ENCODE measurements at places on chromosomes 3 and 15.
A peak's percentile ranks its signal among the peaks of the same experiment; 100 is the strongest.

DNA sequence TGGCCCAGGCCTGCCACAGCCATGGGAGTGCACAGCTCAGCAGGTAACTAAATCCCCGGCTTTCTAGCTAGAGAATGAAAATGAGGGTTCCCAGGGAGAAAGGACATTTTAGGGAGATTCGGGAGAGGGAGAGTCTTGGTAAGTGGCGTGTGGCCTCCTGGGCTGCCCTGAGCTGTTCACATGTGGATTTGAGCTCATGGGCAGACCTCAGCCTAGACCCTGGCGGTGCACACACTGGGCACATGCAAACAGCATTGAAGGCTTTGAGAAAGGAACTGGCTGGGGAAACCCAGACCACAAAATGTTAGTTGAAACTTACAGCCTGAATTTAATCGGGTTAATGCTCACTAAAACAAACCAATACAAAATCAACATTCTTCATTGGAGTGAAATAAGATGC lies 72.4 kb downstream of the TFRC start:
- DNase-seq, result no peak

GRCh38 chr3:9192248-9193025 lies 57.0 kb downstream of the SRGAP3 start:
- DNase-seq, result no peak

DNA sequence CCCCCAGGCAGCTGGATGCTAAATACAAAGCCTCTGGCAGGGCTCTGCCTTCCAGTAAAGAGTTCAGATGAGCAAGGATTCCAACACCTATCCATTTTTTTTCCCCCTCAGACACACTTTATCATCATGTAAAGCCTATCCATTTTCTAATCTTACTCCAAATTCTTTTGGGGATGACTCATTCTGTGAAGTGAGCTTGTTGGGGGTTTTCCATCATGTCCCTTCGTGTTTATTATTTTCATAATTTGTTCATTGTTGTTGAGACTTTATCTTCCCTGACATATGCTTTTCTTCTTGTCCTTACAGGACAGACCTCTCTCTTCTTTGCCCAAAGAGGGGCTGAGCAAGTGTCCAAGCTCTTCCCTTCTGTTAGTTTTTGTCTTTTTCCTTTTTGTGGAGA lies 34.7 kb upstream of the SH3BP5 start:
- no peak for DNase-seq

DNA sequence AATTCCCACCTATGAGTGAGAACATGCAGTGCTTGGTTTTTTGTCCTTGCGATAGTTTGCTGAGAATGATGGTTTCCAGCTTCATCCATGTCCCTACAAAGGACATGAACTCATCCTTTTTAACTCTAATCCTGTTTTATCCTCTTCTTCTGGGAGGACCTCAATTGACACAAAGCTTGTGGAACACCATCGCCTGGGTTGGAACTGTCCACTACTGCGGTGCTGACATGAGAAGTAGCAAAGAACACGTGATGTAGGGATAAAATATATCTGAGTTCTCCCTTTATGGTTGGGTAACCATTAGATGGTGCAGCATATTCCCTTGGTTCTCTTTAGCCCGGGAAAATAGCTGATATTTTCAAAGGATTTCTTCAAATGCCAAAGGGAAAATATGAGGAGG lies 105.3 kb upstream of the TOPAZ1 start:
- no peak for DNase-seq

DNA sequence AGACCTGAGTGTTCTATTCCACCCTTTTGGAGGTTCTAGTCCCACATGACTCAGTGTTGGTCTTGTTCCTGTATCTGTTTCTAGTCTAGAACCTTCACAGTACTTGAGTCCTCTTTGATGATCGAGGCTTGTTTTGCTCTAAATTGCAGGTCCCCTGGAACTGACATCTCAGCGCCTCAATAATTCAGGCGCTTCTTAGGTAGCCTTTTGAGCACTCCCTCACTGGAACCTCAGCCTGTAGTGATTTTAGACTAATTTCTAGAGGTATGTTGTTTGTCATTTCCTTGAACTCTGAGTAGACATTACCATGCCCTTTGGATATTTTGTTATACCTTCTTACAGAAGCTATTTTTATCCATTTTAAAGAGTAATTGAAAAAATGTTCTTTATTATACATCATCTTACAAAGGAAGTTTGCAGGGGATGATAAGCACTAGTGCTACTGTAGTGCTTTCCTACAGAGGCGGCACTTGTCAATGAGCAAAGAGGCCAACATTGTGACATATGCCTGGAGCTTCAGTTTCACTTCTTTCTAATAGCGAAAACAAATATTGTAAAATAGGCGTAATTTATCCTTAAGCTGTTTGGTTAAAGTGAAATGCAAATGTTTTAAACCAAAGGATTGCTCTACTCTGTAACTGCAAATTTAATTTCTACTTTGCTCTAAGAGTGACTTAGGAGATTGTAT lies 75.7 kb downstream of the EFL1 start:
- DNase-seq, result no peak

DNA sequence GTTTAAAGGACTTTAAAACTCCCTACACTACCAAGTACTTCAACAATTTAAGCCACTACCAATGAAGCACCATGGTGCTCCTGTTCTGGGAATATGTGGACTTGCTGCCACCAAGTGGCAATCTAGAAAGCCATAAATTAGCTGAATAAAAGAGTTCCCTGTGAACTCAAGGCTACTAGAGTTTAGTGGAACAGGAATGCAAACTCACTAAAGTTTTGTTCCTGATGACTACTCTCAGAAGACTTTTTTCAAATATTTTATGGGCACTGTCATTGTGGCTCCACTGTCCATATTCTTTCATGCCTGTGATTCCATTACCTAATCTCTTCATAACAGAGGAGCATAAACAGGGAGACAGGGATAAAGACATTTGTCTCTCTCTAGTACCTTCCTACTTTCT lies 63.9 kb downstream of the TMCC1 start:
- DNase-seq, result peak; percentile 40

GRCh38 chr3:48013288-48013980 lies 2.8 kb downstream of the MAP4 start:
- no peak for DNase-seq

DNA sequence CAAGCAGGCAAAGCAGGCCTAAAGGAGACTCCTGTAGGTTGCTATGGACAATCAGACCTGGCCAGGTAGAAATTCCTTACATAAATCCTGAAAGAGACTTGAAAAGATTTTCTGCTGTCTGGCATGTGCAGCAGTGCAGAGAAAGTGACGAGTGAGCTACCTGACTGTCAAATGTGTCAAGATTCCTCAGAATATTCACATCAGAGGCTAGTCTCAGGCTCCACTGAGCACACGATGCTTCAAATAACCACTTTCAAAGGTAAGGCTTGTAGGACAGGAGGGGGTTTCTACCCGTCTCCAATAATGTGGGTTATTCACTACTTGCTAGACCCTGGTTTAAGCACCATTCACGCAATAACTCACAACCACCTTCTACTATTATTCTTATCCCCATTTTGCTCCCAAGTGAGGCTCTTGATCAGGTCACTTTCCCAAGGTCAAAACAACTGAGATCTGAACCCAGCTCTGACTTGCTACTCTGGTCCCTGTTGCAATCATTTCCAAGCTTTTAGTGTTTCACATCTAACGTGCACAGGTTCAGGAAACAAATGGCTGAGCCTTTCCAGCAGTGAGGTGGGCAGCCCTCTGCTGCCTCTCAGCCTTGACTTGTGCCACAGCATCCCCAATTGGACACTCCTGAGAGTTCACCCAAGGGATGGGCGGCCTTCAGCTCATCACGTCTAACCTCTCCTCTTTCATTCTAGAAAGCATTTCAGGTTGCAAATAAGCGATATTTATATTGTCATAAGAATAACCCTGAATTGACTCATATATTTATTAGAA lies 329.9 kb upstream of the WNT5A start:
- DNase-seq, result no peak

- DNase-seq, result peak; percentile 77
Observed at GRCh38 chr15:59792359-59792758, 103.2 kb upstream of the BNIP2 start.

GRCh38 chr15:68616397-68616796 lies 37.6 kb downstream of the CORO2B start:
- no peak for DNase-seq

- no peak for DNase-seq
Observed at GRCh38 chr3:45623846-45624245, 29.3 kb downstream of the LIMD1 start.

GRCh38 chr3:177538048-177538749 lies 340.9 kb upstream of the TBL1XR1 start:
- DNase-seq, result no peak

- no peak for DNase-seq
Observed at GRCh38 chr3:81434161-81434560, 327.3 kb downstream of the GBE1 start.

- DNase-seq, result no peak
Observed at GRCh38 chr15:97729270-97729669, 231.2 kb upstream of the ARRDC4 start.

GRCh38 chr3:179615458-179616173 lies 11.0 kb downstream of the NDUFB5 start:
- DNase-seq, result no peak

DNA sequence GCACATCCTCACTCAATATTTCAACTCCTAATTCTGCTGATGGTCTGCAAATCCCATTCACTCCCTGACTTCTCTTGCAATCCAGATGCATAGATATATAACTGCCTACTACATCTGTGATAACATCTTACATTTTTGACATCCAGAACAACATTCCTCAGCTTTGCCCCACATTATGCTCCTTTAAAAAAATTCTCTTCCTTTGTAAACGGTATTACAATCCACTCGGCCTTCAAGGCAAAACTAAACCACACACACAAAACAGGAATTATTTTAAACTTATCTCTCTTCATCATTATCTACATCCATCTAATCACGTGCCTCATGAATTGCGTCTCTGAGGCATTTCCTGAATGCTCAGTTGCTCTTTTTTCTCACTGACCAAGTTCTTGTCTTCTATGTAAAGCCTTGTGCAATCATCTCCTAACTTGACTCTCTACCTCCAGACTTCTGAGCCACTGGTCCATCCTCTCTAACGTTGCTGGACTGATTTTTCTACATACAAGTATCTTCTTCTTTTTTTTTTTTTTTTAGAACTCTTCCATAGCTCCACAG lies 117.0 kb downstream of the SATB1 start:
- no peak for DNase-seq

- no peak for DNase-seq
Observed at GRCh38 chr3:107662586-107662985, 139.8 kb downstream of the BBX start.

- DNase-seq, result no peak
Observed at GRCh38 chr3:177123822-177124221, 73.5 kb downstream of the TBL1XR1 start.

DNA sequence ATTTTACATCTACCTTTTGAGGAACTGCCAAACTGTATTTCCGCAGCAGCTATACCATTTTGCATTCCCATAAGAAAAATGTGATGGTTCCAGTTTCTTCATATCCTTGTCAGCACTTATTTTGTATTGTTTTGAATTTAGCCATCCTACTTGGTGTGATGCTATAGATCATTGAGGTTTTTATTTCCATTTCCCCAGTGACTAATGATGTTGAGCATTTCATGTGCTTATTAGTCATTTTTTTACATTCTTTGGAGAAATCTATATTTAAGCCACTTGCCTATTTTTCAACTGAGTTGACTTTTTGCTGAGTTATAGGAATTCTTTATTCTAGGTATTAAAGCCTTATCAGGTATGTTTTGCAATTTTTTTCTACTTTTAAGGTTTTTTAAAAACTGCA lies 347.6 kb upstream of the RARB start:
- DNase-seq, result no peak

DNA sequence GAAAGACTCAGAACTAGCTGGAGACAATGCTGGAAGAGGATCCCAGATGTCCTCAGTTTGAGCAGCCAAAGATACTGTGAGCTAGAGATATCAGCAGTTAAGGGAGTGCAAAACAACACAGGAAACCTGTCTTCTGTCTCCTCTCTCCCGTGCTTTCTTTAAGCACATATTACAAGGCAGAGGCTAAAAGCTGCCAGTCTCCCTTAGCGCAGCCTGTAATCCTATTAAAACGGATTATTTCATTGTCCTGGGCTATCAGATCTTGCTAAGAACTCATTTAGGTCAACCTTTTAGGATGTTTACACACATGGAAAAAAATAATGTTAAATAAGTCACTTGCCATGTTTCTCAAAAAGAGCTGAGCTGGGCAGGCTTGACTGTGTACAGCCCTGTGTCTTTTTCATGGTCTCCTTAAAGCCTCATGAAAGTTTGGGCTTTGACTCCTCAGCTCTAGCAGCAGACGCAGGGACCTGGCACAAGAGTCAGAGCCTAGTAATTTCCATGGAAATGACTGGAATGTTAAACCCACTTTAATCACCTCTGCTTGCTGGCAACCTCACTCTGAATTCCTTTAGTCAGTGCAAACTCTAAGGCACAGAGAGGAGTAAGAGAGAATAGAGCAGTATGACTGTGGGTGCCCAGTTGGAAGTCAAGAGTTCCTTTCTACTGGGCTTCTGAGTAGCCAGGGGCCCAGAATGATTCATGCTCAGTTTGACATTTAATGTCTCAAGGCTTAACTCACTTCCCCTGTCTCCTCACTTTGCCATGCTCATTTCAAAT lies 491.9 kb downstream of the NTRK3 start:
- DNase-seq, result no peak

DNA sequence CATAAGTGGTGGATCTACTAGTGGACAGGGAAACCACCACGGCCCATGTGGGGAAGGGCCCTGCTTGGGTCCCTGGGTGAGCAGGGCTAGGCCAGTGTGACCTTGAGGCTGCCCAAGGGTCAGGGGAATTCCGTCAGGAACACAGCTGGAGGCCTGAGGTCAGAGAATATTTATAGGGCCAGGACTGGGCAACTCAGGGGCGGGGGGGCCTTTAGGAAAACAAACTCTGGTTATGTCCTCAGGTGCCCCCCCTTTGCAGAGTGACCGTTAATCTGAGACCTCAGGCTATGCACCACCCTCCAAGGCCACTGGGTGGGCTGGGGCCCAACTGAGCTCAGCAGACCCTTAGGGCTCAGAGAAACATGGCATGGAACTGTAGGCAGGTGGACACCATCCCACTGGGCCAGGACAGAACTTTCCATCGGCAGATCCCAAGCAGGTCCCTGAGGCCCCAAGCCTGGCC lies 2.5 kb downstream of the TWF2 start:
- no peak for DNase-seq

- no peak for DNase-seq
Observed at GRCh38 chr3:30277494-30277893, 328.9 kb upstream of the TGFBR2 start.

GRCh38 chr3:9837701-9838582 lies 5.9 kb downstream of the RPUSD3 start:
- DNase-seq, result no peak

DNA sequence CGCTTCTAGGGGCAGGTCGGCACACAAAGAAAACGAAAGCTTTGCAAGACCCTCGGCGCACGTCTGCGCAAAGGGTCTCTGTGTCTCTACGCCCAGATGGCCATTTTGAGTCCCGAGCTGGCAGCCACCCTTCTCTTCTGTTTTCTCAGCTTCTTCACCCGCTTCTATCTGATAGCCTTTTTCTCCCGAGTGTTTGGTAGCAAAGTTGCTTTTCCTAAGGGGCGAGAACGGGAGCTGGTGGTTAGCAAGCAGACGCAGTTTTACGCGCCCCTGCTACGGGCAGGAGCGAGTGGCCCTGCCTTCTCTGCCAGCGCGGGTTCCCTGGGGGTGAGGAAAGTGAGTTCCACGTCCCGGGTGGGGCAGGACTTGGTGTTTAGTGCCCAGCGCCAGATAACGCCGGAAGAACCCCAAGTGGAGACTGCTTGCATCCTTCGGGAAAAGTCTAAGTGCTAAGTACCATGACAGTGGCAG lies 2.9 kb upstream of the MKRN2 start:
- no peak for DNase-seq

GRCh38 chr3:41632700-41633099 lies 329.2 kb downstream of the ULK4 start:
- no peak for DNase-seq

Measured in CD4-positive, alpha-beta T cell treated with Interleukin-17A for 4 hours (primary cell).